Erythroblast (primary cell): ENCODE measurements at places on chromosomes 7 and 10.
A peak's percentile ranks its signal among the peaks of the same experiment; 100 is the strongest.

DNA sequence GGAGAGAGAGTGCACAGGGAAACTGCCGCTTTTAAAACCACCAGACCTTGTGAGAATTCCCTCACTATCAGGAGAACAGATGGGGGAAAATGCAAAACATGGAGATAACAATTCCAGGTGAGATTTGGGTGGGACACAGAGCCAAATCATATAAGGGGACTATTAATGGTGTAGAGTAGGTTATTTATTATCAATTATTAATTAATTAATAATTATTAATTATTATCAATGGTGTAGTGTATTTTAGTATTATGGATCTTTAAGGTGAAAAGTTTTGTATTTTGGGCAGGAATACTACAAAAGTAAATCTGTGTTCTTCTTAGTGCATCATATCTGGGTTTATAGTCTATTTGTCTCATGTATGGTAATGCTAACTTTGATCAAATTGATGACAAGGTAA is 377.7 kb upstream of the KCND2 start:
- no peak for DNase-seq

GRCh38 chr7:111108496-111108895 is 17.6 kb downstream of the LRRN3 start:
- no peak for DNase-seq

DNA sequence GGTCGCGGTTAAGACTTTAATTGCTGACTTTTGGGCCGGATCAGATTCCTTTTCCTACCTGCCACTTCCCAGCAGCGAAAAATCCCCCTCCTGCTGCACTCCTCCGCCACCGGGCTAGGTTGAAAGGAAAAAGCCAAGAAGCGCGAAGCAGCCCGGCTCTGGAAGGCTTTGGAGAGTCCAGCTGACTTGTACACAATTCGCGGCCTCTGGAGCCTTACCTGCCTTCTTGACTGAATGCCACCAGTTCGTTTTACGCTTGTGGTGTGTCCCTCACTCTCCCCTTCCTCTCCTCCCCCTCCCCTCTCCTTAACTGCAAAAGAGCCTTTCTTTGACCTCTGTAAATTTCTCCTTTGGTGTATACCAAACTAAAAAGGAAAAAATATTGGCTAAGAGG is 2.7 kb upstream of the FEZF1 start:
- DNase-seq, result no peak

GRCh38 chr7:35725280-35725680 is 30.3 kb upstream of the HERPUD2 start:
- no peak for DNase-seq

DNA sequence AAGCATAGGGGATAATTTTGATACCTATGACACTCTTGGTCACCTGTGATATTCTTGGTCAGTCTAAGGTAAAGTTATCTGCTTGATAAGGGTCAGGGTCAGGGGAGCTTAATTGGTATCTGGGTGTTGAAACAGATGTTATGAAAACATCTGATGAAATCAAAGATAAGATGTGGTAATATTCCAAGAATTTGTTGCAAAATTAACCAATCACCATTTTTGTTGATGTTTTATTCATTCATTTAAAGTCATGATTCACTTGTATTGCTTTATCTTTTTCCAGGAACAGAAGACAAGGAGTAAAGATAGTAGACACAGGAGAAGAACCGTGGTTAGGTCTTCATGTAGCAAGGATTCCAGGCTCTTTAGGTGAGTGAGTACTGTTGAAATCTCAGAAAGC is 103.1 kb downstream of the SEMA3C start:
- no peak for DNase-seq

DNA sequence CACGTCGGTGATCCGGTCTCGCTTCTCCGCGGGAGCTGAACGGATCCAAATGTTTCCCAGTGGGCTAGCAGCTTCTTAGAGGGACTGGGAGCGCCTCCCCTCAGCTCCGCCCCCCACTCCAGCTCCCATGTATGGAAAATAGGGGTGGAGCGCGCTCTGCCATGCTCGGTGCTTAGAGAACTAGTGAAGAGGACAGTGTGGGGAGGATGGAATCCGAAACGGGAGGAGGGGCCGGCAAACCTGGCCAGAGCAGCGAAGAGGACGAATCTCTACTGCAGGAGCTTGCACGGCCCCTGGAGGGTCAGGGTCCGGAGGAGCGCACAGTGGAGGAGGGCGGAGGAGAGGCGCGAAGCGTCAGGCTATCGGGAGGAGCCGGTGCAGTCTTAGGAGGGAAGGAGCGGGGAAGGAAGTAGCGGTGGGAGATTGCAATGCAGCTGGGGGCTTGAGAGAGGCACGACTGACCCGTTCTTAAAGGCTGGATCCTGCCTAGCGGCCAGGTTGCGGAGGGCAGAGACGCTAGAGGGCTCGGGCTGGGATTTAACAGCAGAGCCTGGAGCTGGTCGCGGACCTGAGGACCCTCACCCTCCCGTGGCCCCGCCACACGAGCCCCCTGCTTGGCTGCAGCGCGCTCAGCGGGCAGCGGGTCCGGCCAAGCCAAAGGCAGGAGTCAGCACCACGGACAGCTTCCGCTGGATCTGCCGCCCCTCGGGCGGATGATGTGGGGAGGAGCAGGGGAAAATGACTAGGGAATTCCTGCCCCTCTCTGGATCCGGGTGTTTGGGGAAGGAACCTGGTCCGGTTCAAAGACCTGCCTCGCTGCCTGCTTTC is at the start of gene PRLHR:
Gene PRLHR, minus strand, starts transcription at position 51 of the 828 bp plus-strand sequence. CDS start 404 bp downstream, outside the sequence.
- DNase-seq, result peak; percentile 19

GRCh38 chr7:129122751-129123509 is 21.6 kb upstream of the TSPAN33 start:
- no peak for DNase-seq

- no peak for DNase-seq
Measured at GRCh38 chr10:24231200-24231599, 22.3 kb downstream of the KIAA1217 start.

DNA sequence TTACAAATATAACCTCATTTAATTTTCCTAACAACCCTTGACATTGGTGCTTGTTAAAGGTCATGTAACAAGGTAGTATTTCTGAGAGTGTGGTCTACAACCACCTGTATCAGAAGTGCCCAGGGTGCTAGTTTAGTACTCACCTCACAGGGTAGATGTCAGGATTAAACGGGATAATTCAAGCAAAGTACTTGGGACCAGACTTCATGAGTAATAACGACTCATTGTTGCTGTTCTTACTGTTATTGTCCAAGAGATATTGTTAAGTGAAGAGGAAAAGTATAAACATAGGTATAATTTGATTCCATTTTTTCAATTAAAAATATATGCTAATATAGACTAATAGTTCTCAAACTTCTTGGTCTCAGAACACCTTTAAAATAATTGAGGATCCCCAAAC is 179.3 kb downstream of the WNT2 start:
- no peak for DNase-seq

DNA sequence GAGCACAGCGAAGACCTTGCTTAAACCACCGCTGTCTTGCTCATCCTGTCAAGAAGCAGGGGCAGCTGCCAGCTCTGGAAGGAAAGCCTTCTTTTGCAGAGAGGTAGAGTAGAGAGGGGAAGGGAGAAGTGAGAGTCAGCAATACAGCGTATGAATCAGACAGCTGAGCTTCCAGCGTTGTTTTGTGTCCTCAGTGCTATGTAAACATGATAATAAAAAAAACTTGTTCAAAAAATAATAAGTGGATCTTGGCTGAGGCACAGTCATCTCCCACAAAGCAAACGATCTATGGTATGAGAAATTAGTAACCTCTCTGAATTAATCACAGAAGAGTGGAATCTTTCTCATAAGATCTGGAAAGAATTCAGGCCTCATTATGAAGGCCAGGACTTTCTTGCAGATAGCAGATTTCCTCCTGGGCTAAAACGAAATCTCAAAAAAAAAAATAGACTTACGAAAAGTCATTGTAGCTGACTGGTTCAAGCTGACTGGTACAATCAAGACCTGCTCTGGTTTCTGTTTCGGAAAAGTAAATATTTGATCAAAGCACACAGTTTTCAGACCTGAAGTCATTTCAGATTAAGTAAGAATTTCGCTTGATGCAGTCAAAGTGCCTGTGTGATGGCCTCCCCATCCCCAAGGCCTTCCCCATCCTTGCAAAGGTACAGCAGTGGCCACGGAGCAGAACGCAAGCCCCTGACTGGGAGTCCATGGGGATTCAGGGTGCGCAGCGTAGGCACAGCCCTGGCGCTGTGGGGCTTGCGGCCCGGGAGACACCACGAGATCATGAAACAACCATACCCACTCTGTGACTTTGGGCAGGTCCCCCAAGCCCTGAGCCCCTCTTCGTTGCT is 29.4 kb downstream of the CHST15 start:
- DNase-seq, result no peak

DNA sequence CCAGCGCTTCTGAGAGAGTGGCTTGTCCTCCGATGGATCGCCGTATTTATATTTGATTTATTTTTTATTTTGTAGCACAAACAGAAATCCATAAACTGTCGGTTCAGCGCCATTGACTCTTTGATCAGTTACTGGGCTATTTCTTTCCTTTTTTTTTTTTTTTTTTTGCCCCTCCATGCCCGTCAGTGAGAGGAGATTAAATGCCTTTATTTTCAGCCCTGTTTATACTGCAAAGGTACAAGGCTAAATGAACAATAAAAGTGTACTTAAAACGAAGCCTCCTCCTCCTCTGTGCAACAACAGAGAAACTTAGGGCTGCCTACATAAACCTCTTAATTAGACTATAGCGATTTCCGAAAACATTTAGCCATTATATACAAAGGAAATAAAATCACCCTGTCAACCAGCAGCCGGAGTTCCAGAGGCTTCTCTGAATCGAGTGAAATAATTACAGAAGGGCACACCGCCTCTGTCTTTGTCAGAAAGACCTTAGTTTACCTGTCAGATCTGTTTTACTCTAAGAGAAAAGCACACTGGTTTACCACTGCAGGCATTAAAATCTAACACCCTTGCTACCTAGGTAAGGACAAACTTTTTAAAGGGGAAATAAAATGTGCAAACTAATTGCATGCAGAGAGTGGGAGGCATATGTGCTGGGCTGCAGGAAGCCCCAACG is 3.5 kb downstream of the EBF3 start:
- DNase-seq, result no peak

- no peak for DNase-seq
Measured at GRCh38 chr7:25881317-25882037, 270.5 kb upstream of the NFE2L3 start.

GRCh38 chr7:44727158-44727936 is 21.3 kb upstream of the ZMIZ2 start:
- no peak for DNase-seq

GRCh38 chr10:78738861-78739260 is 329.9 kb upstream of the ZMIZ1 start:
- DNase-seq, result no peak

- no peak for DNase-seq
Measured at GRCh38 chr7:34019301-34019790, 114.0 kb downstream of the BMPER start.

DNA sequence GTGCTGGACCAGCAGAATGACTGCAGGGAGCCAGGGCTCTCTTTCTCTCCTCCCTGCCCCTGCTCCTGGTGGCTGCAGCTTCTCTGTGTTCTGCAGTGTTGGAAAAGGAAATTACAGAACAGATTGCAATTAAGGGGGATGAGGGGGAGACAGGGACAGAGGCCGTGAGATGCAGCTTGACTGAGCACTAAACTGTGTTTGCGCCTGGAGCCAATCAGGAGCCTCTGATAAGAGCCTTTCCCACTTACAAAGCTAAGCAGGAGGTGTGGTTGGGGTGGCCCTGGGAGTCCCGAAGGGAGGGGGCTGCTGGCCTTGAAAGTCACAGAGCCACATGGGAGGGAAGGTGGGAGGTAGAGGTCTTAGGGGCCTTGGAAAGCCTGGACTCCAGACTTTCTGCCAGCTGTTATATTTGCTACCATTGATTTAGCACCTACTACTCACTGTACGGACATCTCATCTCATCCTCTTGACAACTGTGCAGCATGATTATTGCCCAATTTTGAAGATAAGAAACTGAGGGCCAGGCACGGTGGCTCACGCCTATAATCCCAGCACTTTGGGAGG is 26.7 kb downstream of the TRIM8 start:
- peak; percentile 65 for DNase-seq

DNA sequence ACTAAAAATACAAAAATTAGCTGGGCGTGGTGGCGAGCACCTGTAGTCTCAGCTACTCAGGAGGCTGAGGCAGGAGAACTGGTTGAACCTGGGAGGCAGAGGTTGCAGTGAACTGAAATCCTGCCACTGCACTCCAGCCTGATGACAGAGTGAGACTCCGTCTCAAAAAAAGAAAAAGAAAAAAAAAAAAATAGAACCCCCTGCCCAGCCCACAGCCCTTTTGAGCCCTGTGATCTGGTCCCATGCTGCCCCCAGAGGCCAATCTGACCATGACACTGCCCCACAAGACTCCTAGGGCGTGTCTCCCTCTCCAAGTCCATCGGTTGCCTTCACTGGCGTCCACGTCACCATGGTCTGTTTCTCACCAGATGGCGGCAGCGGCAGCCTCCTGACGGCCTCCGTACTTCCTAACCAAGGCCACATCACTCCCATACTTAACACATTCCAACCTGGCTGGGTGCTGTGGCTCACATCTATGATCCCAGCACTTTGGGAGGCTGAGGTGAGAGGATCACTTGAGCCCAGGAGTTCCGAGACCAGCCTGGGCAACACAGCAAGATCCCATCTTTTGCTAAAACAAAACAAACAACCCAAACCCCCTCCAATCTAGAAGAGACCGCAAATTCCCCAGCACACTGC is 18.0 kb downstream of the STX1A start:
- peak; percentile 55 for DNase-seq

- no peak for DNase-seq
Measured at GRCh38 chr10:70481831-70482530, 3.4 kb downstream of the PALD1 start.

GRCh38 chr7:158537516-158537882 is 50.1 kb downstream of the PTPRN2 start:
- no peak for DNase-seq

DNA sequence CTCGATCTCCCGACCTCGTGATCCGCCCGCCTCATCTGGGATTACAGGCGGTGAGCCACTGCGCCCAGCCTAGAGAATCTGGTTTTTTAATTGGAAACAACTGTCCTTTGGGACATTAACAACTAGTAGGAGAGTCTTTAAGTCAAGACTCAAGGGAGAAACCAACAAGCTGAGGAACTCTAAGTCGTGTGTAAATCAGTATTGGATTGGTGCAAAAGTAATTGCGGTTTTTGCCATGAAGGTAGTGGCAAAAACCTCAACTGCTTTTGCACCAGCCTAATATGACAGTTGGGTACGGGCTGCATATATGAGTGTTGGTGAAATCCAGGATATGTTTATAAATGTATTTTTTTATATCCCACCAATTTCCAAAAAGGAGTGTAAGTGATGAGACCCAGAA is 113.9 kb upstream of the PLXNA4 start:
- DNase-seq, result no peak

DNA sequence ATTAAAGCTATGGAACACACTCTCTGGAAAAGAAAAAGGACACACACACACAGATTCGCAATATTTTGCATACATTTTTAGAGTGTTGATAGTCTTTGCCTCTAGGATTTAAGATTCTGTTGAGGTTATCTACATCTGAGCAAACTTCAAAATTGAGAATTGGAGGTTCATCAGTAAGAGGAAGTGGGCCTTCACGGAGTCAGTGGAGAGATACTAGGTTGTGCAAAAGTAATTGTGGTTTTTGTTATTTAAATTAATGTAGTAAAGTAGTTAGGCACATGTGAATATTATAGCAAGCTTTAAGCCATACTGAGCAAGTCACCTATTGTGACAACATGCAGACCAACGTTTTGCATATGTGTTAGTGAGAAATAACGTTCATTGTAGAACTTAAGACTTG is 19.8 kb upstream of the NXPH1 start:
- no peak for DNase-seq

- DNase-seq, result no peak
Measured at GRCh38 chr7:157753713-157754415, 417.1 kb downstream of the DNAJB6 start.

GRCh38 chr10:87746911-87747310 is 71.1 kb downstream of the ATAD1 start:
- no peak for DNase-seq

GRCh38 chr7:151459726-151460473 is 20.0 kb upstream of the CRYGN start:
- DNase-seq, result no peak
